ENCODE measurements at places on chromosomes 1 and 21.
A peak's percentile ranks its signal among the peaks of the same experiment; 100 is the strongest.

DNA sequence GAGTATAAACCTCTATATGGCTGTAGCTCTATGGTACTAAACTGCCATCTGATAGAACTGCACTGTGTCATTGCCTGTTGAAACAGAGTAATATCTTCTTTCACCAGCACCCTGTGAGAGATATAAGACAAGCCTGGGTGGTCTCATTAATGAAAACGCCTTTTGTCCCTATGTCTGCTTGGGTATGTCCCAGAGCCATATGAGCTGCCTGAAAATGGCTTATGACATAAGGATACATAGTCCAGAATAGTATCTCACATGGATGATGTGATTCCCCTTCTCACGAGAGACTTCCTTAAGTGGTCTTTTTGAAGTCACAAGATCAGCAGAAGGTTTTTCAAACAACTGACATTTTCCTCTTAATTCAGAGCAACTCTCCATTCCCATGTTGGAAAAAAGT lies 7.3 kb upstream of the TMCC2 start:
- DNase-seq = no peak

DNA sequence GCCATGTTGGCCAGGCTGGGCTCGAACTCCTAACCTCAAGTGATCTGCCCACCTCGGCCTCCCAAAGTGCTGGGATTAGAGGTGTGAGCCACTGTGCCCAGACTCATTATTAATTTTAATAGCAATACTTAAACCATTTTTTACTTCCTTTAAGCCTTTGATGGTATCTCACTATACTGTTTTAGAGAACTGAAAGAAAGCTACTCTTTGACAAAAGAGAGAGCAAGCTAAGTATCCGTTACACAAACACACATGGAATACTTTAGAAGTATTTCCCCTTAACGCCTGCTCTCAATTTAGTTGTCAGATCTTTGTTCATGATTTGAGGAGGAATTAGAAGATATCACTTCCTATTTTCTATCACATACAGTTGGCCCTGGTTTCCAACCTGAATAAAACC lies 189.4 kb downstream of the COP1 start:
- no peak for DNase-seq

DNA sequence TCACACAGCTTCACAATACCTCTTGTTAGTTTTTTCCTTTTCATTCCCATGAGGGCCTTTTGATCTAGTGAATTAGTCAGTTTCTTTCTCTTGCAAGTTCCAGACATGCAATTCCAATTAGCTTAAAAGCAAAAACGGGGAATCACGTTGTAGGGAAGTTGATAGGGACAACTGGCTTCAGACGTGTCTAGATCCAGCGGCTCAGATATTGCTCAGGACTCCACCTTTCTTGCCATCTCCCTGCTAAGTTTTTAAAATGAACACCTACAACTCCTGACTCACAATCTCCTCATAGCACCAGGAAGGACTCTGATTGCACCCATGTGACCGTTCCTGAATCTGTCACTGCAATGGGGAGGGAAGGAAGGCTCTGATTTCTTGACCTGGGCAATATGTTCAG lies 63.8 kb upstream of the ARHGAP29 start:
- DNase-seq = no peak

DNA sequence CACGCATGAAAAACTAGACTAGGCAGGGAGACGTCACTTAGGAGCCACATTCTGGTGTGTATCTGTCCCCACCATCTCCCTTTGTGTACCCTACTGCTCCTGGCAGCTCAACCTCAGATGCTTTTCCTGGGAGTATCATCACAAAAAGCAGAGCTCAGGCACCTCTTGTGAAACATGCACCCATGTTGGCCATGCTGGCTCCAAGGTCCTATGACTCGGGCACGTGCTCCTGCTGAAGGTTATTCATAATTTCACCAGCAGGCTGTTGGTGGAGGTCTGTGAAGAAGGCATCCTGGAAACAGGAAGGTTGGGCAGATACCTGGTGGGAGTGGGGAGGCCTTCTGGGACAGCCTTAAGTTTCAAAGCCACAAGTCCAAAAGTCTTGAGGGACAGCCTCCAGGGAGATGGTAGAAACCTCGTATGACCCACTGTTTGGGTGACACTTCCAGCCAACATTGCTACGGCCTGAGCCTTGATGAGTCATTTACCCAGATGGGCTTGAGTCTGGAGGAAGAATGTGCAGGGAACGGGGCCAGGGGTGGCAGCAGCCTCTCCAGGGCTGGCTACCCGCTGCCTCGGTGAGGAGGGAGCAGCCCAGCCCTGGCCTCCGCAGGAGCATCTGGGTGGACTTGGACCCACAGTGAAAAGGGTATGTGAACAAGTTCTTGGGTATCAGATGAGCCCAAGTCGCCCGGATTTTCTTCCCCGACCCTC lies 75.8 kb downstream of the PGBD5 start:
- peak; percentile 55 for DNase-seq

DNA sequence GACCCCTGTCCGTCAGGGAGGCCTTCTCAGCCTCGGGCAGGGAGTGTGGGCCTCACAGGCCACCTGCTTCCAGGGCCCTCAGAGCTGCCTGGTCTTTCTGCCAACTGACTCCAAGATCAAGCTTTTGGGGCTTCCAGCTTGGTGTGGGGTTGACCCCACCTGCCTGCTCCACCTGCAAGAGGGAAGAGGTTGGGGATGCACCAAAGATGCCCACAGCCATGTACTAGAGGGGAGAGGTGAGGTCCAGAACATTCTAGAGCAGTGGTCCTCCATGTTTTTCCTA lies 266.7 kb upstream of the VAMP3 start:
- no peak for DNase-seq

DNA sequence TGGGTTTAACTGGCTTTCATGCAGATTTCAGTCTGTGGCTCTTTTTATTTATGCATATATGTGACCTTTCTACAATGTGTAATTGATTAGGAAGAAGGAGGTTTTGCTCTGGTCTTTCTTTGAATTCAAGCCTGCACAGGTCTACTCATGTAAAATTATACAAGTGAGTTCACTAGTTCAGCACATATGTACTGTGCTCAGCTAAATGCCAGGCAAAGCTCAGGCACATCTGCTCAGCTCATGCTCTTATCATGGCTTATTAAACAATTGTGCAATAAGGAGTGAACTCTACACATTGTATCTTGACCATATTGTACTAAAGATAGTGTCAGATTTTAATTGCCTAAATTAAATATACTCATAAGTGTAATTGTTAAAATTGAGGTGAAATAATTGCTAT lies 378.4 kb downstream of the ADGRL2 start:
- DNase-seq = no peak
